Stimulated activated CD4-positive, alpha-beta T cell treated with anti-CD3 and anti-CD28 coated beads, Interleukin-12 subunit alpha, Interleukin-12 subunit beta, amount 100 ng/mL, for 48 hours (primary cell): ENCODE measurements at places on chromosomes 3 and 15.

- no peak for DNase-seq
Measured at GRCh38 chr15:78205337-78205736, 29.0 kb downstream of the ACSBG1 start.

DNA sequence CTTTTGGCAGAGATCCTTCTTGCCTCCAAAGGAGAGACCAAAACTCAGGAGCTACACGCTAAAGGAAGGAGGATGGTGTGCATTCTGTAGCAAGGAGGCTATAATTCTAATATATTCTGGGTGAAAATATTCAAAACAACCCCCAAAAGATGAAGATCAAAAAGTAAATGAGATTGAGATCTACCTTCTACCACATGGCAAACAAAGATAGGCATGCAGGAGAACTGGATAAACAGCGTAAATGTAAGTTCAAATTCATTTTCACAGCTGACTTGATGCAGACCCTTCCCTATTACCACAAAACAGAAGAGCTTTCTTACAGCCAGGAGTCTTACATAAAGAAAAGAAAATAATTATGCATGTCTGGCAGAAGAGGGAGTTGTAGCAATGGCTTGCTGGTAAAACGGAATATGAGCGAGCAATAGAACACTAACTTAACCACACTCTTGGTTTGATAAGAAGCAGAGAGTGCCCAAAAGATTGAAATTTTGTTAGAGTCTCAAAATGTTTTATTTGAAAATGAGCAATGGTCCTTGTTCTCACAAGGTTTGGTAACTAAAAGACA, 272.7 kb downstream of the MECOM start:
- DNase-seq: no peak

DNA sequence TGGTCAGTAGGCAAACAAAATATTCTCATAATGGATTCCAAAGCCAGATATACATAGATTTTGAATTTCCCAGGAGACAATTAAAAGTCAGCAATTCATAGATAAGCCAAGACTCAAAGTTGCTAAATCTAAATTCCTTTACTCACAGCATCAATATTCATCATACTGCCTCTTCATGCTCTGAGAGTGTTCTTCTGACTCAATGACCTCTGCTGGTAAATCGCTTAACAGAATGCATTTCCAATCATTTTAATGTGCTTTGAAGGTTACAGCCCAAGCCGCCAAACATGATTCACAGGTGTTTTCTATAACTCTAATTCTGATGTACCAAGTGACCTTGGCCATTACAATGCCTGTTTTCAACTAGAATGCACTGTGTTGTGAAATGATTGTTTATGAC, 24.2 kb upstream of the SLC4A7 start:
- no peak for DNase-seq

DNA sequence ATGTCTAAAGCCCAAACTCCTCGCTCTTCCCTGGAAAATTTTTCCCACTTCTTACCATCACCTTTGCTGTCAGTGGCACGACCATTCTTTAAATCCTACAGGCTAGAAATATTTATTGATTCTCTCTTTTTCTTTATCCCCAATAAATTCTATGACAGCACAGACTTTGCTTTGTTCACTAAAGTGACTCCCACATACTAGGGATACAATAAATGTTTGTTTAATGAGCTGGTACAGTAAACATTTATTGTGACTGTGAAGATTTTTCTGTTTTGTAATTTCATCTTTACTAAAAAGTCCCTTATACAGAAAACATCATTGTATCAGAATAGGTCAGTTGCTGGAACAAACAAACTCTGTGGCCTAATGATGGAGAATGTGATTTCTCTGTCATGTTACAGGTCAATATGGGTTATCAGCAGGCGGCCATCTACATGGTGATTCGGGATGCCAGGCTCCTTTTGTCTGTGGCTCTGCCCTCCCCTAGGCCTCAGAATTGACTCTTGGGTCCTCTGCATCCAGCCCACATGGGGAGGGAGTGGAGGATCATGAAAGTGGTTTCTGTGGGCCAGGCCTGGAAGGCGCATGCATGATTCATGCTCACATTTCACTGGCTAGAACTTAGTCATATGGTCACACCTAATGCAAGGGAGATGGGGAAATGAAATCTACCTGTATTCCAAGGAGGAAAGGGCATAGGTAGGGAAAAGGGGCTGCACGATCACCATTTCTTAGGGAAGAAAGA, 22.7 kb upstream of the KNG1 start:
- no peak for DNase-seq

DNA sequence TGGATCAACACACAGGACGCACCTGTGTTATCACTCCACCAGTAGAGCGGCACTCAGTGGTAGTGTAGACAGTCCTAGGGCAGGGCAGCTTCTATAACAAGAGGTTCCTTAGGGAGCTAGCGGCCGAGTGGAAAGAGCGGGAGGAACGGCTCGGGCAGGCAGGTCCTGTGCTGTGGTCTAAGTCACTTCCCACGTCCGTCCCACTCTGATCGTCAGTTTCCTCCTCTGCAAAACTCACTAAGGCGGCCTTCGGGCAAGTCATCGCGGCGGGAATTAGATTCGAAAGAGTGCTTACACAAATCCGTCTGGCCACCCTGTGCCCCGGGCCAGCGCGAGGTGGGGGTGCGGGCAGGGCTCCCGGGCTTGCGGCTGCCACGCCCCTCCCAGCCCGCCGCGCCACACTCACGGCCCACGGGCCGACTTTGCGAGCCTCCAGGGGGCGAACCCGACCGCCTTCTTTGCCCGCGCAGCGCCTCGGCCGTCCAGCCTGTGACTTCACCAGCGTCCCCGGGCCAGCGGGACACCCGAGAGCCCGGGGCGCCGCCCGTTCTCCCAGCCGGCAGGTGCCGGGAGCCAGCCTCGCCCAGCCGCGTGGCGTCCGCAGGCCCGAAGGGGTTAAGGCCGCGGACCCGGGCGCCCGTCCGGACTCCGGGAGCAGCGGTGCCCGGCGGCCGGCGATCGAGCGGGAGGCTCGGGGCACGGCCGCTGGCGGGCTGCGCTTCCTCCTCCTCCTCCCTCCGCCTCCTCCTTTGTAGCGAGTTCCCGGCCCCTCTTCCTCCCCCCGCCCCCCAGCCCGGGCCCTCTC, 416 bp upstream of the CORO2B start:
- peak; percentile 20 for DNase-seq

DNA sequence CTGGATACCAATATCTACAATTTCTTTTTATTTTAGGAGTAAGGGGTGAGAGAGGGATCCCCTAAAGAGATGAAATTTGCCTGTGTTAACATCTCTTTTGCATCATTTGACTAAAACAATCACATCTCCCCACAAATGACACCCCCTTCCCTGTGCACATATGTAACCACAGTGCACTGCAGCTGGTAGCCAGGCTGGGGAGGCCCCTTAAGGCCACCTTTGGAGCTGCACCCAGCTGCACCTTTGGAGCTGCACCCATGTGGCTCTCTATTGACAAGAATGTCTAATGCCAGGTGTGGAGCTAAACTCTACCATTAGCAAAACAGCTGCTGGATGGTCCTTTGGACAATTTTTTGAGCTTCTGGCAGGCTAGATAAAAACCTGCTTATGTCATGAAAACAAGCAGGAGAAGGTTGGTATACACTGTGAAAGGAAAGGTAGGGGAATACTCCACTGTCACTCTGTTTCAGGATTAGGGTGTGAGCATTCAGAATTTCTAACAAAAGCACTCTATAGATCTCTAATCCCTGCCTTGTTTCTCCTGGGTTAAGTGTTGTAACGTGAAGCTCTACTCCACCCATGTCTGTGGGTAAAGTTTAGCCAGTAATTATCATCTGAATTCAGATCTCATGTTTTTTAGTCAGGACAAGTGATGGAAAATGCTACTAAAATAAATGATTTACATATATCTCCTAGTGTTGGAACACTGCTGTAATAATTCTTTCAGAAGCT, 52.1 kb downstream of the TFG start:
- no peak for DNase-seq

GRCh38 chr15:51341366-51342226, at the start of gene GLDN:
Gene GLDN (plus strand): TSS chr15:51341655. CDS start chr15:51341685, 30 bp downstream.
- no peak for DNase-seq

- no peak for DNase-seq
Measured at GRCh38 chr15:65259367-65259797, 27.3 kb downstream of the PARP16 start.

GRCh38 chr3:49614936-49615335, 59.2 kb upstream of the APEH start:
- DNase-seq: no peak

GRCh38 chr3:40631341-40631995, 106.7 kb downstream of the ZNF621 start:
- DNase-seq: no peak

GRCh38 chr3:106140431-106140830, 271.6 kb upstream of the CBLB start:
- DNase-seq: no peak

DNA sequence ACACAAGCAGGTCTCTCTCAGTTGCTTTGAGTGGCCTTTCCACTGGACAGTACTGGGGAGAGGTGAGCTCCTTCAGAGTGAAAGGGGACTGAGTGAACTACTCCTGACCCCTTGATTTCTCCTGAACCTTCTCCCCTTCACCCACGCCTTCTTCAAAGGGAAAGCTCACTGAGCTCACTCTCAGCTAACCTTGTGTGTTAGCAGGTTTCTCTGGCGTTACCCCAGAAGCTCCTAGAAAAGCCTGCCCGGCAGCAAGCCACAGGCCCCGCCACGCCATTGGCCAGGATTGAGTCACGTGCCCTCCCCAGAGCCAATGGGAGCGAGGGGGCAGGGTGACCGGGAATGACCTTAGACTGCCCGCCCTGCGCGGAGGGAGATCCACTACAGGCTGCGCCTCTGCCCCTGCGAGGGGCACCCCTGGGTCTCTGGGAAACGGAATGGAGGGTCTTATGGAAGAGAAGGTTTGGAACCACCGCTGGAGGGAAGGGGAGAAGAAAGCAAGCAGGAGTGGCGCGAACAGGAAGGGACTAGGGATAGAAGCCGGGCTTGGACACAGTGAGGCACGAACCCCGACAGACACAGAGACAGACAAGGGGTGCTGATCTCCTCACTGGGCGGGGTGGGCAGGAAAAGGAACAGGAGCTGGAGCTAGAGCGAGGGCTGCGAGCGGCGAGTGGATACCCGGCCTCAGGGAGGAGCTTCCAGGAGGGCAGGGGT, 17.4 kb upstream of the CLK3 start:
- DNase-seq: peak; percentile 87

- no peak for DNase-seq
Measured at GRCh38 chr15:80916056-80916455, 73.6 kb downstream of the MESD start.

DNA sequence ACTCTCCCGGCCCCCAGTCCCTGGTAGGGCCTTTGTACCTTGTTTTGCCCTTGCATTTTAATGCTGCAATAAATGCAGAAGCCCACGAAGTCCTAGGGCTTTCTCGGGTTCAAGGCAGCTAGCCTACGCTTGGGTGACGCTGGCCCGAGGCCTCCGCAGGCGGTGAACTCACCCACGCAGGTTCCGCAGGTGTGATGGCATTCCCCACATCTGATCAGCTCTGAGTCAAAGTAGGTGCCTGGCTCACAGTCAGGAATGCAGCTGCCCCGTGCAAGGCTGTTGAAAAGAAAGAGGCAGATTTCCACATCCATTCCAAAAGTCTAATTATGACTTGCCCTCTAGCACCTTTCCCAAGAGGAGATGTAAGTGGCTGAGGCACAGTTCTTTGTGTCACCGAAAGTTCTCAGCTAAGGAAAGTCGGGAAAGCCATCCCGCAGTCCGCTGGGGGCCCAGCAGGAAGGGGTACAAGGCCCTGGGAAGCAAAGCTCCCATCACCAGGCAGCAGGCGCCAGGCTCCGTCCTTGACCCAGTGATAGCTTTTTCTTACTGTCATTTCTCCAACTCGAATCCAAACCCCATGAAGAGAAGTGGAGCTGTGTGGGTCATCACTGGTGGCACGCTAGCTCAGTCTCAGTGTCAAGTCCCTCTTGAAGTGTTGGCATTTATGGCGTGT, 23.2 kb upstream of the SNRPA1 start:
- no peak for DNase-seq

- DNase-seq: no peak
Measured at GRCh38 chr3:14284694-14285547, 106.3 kb downstream of the LSM3 start.

DNA sequence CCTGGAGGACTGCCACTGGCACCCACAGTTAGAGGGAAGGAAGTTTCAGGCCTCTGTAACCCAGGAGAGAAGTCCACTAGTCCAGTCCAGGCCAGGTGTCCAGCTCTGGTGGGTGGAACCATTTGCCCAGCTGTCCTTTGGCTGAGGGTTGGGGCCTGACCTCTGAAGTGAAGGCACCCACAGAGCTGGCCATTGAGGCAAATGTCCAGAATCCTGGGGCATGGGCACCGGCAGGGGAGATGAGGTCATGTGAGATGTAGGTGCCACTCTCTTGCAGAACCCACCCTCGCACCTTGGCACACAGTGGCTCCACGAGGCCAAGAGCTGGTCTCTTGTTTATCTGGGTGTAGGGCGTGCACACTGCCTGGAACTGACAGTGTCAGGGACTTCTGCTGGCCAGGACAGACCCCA, 162.8 kb downstream of the SMAD6 start:
- no peak for DNase-seq

DNA sequence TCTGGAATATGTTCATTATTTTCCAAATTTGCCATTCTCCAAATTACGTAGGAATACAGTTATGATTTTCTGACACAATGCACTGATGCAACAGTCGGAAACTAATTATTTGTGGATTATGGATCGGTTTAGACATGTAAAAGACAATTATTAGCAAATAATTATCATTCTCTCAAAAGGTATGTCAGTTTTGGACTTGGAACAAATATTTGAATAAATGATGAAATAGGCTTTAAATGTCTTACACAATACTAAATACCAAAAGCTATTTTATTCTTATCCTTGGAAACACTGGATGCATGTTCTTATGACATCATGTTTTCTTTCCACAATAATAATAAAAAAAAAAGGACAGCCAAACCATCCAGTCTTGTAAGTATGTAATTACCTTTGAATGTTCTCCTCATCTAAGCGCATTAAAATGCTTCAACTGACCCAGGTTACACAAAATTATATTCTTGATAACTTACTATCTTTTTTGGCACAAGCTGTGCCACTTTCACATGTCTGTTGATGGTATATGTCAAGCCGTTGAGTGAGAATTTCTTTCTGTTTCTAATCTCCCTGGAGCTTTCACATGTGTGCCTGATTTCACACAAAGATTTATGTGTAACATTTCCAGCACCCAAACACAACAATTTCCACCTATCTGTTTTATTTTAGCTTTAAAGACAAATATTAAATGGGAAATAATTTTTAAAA, 238.5 kb upstream of the ZNF385D start:
- DNase-seq: no peak

DNA sequence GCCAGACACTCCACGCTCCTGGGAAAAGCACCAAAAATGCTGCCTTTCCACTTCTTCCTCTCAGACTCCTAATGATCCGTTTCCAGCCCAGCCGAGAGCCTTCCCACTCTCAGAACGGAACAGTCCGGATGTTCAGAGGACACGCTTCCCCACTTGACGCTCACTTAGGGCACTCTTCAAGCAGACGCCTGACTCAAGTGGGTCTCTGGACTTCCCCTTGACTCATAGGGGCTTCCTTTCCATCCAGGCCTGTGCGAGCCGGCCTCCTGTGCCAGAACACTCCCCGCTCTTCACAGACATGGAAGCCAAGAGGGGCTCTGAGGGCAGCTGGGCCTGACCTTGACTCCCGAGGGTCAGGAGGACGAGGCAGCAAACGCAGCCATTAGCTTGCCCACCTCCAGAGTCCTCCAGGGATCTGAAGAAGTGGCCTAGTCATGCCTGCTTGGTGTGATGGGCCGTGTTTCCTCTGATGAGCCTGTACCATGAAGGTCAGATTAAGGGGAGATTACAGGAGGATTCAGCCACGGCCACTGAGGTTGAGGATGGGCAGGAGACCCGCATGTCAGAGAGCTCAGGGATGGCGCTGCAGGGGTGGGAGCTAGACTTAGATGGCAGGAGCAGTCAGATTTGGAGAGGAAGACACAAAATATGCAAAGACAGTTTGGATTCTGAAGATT, 114.7 kb upstream of the TLE3 start:
- DNase-seq: no peak
